ENCODE measurements at places on chromosomes 7 and 10.

DNA sequence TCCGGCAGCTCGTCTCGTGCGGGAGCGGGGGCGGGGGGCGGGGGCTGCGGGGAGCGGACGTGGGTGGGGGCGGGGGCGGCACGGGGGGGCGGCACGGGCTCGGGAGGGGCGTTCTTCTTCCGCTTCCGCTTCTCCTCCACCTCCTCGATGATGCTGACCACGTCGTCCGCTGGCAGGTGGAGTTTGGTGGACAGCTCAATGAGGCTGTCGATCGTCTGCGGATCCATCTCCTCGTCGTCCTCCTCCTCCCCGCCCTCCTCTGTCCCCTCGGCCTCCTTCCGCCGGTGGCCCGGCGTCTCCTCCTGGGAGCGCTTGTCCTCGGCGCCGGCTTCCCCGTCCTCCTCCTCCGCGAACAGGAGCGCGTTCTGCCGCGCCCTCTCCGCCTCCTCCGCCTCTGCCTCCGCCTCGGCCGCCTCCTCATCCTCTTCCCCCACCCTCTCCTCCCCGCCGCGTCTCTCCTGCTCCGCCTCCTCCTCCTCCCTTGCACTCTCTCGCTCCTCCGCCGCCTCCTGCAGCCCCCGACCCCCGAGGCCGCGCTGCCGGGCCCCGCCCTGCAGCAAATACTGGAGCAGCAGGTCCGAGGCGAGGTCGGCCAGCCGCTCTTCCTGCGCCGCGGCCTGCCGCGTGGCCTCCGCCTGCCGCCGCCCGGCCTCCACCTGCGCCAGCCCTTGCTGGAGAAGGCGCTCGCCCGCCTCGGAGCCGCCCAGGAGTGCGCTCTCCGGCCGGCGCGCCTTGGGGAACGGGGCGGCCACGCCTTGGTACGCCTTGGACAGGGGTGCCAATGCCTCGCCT is 1.9 kb downstream of the VGF start:
- no peak for ATAC-seq

GRCh38 chr7:2564970-2565540 is 6.3 kb downstream of the IQCE start:
- peak; percentile 34 for ATAC-seq

GRCh38 chr7:128094686-128095085 is 63.4 kb upstream of the LRRC4 start:
- no peak for ATAC-seq

DNA sequence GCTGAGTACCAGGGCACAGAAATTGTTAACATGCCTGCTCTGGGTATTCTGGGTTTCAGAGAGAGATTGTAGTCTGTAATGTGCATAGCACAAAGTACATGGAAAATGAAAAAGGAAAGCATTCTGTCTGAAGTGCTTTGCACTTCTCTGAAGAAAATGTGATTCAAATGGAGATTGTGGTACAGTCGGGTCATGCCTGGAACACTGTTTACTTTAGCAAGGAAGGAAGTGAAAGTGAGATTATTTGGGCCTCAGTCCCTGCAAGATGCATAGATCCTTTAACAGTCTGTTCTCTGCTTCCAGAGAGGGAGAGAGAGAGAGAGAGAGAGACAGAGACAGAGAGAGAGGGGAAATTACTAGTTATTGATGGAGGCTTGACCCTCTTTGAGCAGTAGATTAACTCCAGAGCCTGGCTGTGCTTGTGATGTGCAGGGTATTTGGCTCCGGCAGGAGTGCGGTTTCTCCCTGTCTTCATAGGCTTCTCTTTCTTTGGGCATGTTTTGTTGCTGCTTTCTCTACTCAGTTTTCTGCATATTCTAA is 5.4 kb downstream of the VWC2 start:
- no peak for ATAC-seq

GRCh38 chr7:21417647-21418046 is 10.2 kb upstream of the SP4 start:
- no peak for ATAC-seq

DNA sequence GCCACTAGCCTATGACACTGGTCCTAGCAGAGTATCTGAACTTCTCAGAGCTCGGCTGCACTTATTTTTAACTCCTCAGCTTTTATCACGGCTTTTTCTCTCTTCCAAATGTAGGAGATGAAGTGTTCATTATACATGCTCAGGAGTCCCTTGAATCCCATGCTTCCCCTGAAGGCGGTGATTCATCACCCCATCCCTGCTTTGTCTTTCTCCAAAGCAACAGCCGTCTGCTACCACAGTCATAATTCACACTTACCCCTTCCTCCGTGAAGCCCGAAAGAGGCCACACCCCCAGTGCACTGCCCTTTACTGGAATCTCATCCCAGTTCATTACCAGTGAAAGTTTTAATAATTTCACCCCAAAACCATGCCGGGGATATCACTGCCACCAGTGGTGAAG is 301.5 kb upstream of the SHH start:
- ATAC-seq: no peak

DNA sequence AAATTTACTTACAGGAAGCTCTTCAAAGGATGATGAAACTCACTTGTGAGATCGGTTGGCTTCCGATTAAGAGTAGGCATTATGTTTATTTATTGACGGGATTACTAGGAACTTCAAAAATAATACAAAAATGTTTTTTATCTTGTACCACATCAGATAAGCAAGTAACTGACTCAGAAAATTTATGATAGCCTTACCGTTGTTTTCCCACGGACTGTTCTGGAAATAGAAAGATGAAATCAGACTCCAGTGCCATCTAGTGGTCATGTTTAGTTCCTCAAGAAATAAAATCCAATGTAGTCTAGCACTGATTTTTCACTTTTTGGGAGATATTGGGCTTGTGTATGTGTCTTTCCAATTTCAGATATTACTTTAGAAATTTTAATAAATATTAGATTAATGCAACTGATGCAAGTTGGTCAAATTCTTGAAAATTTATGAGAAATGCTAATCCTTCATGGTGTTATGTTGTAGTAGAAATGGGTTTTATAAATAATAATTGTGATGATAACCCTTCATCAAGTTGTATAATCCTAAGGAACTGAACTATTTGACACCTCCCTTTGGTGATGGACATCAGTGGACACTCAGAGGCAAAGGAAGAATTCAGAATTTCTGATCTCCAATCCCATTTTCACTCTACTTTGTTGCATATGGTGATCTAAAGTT is 168.8 kb downstream of the TMEM26 start:
- peak; percentile 50 for ATAC-seq

Measured in esophagus mucosa (tissue), 1 donor.